ENCODE measurements at places on chromosomes 2 and 18.

- no peak for DNase-seq
Measured at GRCh38 chr2:182412858-182413257, 14.0 kb downstream of the PDE1A start.

DNA sequence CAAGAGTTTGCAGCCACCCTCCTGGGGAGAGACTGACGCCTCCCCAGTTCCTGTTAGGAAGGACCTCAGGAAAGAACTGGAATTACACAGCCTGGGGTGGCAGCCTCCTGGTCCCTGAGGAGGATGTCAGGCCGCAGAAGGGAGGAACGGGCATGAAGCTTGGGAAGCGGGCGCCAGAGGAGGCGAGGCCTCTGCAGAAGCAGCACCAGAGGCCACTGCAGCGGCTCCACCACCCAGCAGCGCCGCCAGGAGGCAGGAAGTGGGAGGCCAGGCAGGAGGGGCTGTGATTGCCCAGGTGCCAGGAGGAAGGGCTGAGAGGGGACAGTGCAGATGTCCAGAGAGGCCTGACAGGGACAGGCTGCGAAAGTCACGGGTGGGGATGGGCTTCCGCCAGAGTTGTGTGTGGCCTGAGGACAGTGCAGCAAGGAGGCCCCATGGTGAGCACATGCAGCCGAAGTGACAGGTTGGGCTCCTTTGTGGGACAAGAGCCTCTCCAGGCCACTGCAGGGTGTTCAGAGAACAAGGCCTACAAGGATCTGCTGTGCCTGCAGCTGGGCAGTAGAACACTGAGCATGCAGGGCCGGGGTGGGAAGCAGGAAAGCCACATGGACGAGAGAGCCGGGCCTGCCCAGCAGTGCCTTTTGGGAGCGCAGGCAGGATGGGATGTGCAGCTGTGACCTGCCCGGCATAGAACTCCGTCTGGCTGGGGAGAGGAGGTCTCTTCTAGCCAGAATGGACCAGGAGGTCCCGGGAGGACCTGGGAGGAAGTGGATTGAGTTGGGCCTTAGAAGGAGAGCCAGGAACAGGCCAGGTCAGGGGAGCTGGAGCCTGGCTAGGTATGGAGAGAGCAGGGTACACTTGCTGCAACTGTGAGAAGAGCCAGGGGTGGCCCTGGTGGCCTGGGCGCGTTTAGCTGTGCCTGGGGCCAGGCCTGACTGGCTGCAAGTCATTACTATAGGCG, 39.1 kb upstream of the ALPP start:
- no peak for DNase-seq

GRCh38 chr2:238136820-238137537, 1.5 kb upstream of the KLHL30 start:
- no peak for DNase-seq

DNA sequence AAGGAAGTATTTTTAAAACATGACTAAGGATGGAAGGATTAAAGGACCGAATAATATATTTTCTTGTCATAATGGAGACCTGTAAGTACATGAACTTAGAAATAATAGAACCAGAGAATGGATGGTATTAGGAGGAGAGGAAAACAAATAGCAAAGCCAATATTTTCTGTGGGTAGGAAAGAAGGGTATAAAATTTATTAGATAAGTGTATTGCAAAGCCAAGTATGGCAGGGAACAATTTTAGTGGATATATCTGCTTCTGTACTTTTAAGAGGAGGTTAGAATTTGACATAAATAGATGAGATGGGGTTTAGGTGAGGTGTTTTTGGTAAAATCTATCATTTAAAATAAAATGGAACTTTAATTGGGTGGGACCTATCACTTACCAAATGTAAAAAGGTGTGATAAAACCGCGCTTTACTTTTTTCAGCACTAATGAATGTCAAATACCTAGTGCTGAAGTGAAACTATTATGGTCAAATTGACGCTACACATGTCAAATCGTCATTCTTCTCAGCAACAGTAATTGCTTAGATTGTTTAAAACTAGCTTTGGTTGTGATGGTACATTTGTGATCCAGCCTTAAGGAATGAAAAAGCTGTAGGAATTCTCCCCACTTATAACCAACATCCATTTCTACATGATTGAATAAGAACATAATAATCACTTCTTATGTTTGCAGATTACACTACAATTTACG, 78.1 kb upstream of the ZEB2 start:
- no peak for DNase-seq

- DNase-seq: no peak
Measured at GRCh38 chr2:19336781-19337180, 21.6 kb downstream of the OSR1 start.

Measured in NCI-H2029 (cell line).